ENCODE measurements at places on chromosomes 5 and 9.

- peak; percentile 16 for DNase-seq
- no peaks in the 10 kb centered on the region for H3K4me1 ChIP-seq
- no peak overlapping the region for H3K27ac ChIP-seq
- no peaks in the 10 kb centered on the region for H3K36me3 ChIP-seq
- no peaks in the 10 kb centered on the region for H3K27me3 ChIP-seq
- H3K4me3 ChIP-seq = no peak overlapping the region
Measured at GRCh38 chr9:100011062-100011681, 87.6 kb downstream of the ERP44 start.

DNA sequence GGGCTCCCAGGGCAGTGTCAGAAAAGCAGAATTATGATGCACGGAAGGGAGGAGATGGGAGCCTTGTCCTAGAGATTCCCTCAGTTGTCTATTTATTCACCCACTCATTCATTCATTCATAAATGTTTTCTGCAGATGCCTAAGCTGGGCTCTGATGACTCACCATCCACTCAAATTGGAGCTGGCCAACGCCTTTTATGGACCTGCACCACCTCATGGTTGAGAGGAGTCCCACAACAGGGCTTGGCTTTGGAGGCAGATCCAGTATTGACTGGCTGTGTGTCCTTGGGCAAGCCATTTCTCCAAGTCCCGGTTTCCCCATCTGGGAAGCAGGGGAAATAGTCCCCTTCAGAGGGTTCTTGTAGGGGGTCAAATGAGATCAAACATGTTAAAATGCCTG lies 227.8 kb downstream of the MELK start:
- H3K36me3 ChIP-seq = no peaks in the 10 kb centered on the region
- no peak overlapping the region for H3K27ac ChIP-seq
- DNase-seq = no peak
- H3K27me3 ChIP-seq = no peaks in the 10 kb centered on the region
- H3K4me3 ChIP-seq = peak overlapping the region; percentile 43
- H3K4me1 ChIP-seq = no peaks in the 10 kb centered on the region

GRCh38 chr5:68049053-68049713 lies 166.4 kb upstream of the PIK3R1 start:
- no peak for DNase-seq
- no peaks in the 10 kb centered on the region for H3K4me1 ChIP-seq
- H3K4me3 ChIP-seq = no peak overlapping the region
- no peaks in the 10 kb centered on the region for H3K36me3 ChIP-seq
- H3K27me3 ChIP-seq = no peaks in the 10 kb centered on the region

- no peaks in the 10 kb centered on the region for H3K27me3 ChIP-seq
- H3K27ac ChIP-seq = no peak overlapping the region
- no peaks in the 10 kb centered on the region for H3K36me3 ChIP-seq
- no peak for DNase-seq
Measured at GRCh38 chr5:56961746-56962145, 9.8 kb upstream of the MIER3 start.

- no peak overlapping the region for H3K4me3 ChIP-seq
- H3K36me3 ChIP-seq = no peaks in the 10 kb centered on the region
- peaks cover 2% of the 10 kb centered on the region for H3K4me1 ChIP-seq
- no peak overlapping the region for H3K27ac ChIP-seq
Measured at GRCh38 chr9:133518200-133518599, 6.6 kb downstream of the MYMK start.

- H3K4me3 ChIP-seq = no peak overlapping the region
- no peaks in the 10 kb centered on the region for H3K27me3 ChIP-seq
- no peaks in the 10 kb centered on the region for H3K36me3 ChIP-seq
- no peaks in the 10 kb centered on the region for H3K4me1 ChIP-seq
- H3K27ac ChIP-seq = no peak overlapping the region
- no peak for DNase-seq
Measured at GRCh38 chr9:14573319-14573718, 119.9 kb downstream of the ZDHHC21 start.

DNA sequence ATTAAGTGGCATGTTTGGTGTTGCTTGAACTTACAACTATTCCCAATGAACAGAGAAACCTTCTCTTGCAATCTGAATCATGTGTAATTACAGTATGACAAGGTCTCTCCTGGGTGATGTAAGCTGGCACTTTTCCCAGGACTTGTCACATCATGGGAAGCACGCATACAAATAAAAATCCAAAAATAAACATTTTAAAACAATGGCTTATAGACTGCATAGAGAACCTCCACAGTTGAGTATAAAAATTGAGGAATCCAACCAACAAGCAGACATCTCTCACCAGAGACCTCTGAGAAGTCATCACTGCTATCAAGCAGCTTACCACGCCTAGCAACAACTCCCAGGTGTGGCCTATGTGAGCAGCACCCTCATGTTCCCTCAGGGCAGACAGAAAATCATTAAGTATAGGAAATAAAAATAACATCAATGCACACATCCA lies 3.9 kb downstream of the MLLT3 start:
- no peak overlapping the region for H3K4me3 ChIP-seq
- H3K27ac ChIP-seq = no peak overlapping the region
- peaks cover 4% of the 10 kb centered on the region for H3K4me1 ChIP-seq
- peaks cover 16% of the 10 kb centered on the region for H3K27me3 ChIP-seq
- no peak for DNase-seq

DNA sequence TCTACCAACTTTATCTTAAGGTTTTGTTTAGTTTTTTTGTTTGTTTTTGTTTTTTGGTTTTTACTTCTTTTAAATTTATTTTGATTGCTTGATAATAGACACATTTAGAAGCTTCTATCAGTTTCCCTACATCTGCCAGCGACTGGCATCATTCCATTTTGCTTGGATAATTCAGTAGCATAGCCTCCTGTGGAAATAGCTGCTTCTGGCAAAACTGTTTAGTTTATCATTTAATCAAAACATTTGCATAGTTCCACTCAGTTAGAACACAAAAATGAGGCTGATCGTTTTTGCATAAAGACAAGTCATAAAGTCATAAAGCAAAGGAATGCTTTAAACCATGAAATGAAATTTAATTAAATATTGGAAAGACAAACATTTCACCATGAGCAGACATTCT lies 133.7 kb upstream of the NFIL3 start:
- H3K4me1 ChIP-seq = peaks cover 3% of the 10 kb centered on the region
- DNase-seq = no peak
- no peak overlapping the region for H3K27ac ChIP-seq
- H3K4me3 ChIP-seq = no peak overlapping the region
- H3K36me3 ChIP-seq = no peaks in the 10 kb centered on the region
- H3K27me3 ChIP-seq = no peaks in the 10 kb centered on the region

DNA sequence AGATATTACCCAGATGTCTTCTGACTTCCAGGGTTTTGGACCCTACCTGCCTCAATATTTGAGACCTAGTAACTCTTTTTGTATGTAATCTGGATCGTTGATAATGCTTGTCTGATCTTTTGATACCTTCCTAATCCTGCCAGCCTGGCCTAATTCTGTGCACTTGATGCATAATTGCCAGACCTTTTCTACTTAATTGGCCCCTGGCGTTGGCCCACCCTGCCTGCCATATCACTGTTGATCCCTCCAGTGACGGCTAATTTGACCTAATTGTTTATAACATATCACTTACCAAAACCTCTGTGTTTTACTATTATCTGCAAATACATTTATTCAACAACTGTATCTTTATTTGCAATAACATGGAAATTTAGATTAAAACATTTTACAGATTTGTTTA lies 49.0 kb downstream of the SLC44A1 start:
- DNase-seq = no peak
- no peak overlapping the region for H3K4me3 ChIP-seq
- H3K36me3 ChIP-seq = no peaks in the 10 kb centered on the region
- H3K4me1 ChIP-seq = peaks cover 13% of the 10 kb centered on the region

Data from trophoblast cell (in vitro differentiated cells and primary cell).